Activated T-cell treated with anti-CD3 and anti-CD28 coated beads, Interleukin-2, amount 50 U/mL, for 72 hours (primary cell): ENCODE measurements at places on chromosomes 4 and X.

GRCh38 chrX:38175139-38175538 is 45.5 kb downstream of the SRPX start:
- peak; percentile 2 for DNase-seq

- peak; percentile 81 for DNase-seq
Observed at GRCh38 chr4:140103676-140104075, 50.3 kb downstream of the MAML3 start.

DNA sequence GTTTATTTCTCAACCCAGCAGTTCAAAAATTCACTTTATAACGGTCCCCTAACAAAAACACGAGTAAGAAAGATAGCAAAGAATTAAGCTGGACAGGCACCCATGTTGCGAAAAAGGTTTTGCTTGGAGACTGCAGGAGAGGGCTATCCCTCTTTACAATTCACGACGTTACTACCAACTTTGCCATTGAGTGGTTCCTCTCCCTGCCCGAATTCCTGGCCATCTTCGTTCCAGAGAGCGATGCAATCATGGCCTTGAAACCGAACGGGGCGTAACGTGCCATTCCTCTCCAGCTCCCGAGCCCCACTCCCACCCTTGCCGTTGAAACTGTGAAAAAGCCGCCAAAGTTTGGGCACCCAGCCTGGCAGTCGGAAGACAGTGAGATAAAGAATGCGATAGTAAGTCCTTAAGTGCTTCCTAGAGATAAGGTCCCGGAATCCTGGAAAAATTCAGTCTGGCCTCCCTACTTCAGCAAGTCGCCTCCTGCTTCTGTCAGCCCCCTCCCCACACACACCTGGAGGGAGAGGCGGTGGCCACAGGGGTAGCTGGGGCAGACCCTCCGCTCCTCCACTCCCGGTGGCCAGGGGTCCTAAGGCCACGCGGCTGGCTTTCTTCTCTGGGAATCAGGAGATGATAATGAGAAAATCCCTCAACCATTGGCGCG is 65.2 kb downstream of the FBXO8 start:
- DNase-seq: no peak

DNA sequence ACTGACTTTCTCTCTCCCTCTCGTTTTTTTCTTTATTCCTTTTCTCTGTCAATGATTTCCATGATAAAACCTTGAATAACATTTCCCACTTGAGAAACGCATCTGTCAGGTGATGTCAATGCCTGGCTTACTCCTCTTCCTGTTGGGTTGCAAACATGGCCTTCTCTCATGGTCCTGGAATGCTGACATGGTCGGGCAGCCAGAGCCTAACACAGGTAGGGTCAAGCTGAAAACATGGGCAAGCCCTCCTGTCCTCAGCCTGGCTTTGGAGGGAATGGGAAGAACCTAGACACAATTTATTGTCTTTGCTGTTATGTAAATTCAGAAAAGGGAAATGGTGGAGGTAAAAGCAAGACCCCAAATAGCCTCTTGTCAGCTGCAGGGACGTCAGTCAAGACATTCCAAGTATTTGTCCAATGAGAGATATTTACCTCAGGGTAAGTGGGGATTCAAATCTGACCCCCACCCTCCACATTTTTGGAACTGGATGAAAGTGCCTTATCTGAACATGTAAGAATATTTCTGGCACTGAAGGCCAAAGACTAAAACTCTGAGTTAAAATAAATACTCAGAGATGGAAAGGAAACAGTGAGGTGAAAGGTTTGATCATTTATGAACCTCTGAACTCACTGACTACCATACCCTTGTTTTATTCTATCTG is 473.8 kb downstream of the SPRY1 start:
- no peak for DNase-seq

GRCh38 chr4:82711158-82711785 is 87.3 kb downstream of the SCD5 start:
- no peak for DNase-seq

DNA sequence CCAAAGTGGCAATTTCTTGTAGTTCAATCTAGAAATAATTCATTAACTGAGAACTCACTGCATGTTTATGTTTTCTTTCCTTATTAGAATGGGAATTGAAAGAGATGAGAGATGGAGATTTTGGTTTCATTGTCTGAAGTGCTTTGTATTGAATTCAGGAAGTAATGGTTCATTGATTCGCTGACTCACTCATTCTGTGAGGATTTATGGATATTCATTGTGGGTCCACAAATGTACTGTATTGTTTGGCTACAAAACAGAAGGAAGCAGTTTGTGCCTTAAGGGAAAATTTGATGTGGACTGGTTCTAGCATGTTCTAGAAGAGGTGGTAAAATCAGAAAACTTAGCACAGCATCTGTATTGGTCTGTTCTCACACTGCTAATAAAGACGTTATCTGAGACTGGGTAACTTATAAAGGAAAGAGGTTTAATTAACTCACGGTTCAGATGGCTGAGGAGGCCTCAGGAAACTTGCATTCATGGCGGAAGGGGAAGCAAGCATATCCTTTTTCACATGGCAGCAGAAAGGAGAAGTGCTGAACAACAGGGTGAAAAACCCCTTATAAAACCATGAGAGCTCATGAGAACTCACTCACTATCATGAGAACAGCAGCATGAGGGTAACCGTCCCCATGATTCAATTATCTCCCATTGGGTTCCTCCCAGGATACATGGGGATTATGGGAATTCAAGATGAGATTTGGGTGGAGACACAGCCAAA is 132.3 kb upstream of the VCX3A start:
- DNase-seq: no peak

DNA sequence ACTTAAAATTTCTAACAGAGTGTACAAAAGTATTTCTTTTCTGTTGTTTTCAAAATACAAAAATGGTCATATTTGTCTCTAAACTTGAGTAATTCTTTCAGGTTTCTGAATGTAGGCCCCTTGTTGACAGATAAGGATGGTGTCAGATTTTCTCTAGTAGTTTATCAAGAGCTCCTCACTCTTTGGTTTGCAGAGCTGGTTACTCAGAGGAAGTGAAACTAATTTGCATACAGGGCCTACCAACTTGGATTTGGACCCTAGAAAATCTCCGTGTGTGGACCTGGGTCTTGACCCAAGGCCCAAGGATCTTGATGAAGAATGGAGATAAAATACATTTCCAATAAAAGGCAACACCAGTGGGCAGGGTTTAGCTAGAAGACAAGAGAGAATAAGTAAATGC is 433 bp upstream of the ADH6 start:
- DNase-seq: no peak

DNA sequence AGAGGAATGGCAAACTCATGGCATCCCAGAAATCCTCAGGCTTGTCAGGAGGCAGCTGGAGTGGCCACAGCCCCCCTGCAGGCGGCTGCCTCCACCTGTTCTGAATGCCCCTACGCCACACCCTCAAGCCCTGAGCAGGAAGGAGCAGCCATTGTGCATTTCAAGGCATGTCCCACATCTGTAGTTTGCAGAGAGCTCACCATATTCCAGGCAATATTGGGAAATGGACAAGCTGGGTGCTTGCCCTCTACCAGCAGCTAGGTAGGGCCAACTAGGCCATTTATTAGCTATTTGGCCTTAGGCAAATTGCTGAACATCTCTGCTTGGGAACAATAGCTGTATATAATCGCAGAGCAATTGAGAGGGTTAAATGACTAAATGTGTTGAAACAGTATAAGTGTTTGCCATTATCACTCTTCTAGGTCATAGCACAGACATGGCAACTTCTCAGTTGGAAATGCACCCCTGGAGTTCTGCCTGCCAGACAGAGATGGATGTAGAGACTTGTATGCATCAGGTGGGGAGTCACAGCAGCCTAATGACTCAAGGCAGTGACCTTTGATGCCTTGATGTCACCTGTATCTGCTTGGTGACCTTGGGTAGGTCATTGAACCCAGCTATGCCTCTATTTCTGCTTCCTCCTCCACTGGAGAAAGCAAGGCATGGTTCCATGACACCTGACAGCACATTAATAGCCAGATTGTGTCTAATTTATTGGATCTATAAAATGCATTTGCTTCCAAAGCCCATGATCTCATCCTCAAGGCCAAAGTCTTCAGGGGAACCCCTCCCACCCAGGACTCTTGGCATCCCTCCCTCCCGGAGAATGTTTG is 52.8 kb downstream of the FHDC1 start:
- DNase-seq: no peak

DNA sequence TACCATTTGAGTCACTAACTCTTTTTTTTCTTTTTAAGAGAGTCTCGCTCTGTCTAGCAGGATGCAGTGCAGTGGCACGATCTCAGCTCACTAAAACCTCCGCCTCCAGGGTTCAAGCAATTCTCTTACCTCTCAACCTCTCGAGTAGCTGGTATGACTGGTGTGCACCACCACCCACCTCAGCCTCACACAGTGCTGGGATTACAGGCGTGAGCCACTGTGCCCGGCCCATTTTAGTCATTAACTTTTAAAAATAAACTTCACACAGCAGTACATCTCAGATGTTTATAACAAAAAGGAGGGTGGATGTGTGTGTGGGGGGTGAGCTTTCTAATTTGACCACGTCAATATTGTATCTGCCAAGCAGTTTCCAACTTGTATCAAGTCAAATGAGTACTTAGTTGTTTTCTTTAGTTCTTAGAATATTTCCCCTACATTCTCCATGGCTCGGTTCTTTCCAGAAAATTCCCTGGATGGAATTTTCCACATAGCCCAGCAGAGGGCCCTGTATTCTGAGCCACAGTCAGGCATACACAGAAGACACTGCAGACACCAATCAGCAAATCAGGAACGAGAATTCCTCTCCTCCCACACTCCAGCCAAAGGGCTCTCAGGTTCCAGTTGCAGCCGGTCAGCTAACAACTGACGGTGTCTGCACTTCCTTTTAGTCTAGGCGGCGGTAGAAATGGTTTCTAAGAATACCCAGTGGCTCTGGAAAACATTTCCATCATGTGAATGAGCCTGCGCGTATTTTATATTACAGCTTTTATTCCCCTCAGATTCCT is 20.1 kb upstream of the ARAF start:
- no peak for DNase-seq

- DNase-seq: no peak
Observed at GRCh38 chr4:74682567-74683359, 111.6 kb downstream of the BTC start.

- DNase-seq: no peak
Observed at GRCh38 chr4:147596981-147597380, 20.2 kb upstream of the TMEM184C start.

DNA sequence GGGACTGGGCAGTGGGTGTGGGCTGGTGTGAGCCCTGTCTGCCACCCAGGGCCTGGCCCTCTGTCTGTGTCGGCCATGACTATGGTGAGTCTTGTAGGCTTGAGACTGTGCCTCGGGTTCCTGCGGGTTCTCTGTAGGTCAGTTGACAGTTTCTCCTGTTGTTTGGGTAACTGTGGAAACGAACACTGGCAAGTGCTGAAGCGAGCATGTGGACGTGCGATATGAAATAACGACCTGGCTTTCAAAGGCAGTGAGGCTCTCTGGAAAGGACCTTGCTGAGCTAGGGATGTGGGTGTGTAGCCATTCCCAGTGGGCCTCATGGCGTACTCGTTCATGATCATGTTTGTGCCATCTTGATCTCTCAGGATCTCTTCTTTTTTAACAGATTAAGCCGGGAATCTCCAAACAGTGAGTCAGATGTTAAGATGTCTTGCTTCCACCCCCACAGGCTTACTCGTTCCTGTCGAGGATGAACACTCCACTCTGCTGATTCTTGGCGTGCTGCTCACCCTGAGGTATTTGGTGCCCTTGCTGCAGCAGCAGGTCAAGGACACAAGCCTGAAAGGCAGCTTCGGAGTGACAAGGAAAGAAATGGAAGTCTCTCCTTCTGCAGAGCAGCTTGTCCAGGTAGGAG is 41.3 kb downstream of the HTT start:
- no peak for DNase-seq

DNA sequence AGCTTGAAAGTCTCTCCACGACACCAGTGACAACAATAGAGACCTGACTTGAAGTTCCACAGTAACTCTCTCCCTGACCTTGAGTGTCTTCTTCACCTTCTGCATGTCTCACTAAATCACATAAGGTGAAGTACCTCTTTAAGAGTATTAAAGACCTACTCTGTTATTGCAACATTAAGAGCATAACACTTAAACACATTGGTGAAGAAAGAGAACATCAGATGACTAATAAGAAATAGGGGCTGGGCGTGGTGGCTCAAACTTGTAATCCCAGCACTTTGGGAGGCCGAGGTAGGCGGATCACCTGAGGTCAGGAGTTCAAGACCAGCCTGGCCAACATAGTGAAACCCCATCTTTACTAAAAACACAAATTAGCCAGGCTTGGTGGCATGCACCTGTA is 33.9 kb upstream of the MAPK10 start:
- DNase-seq: no peak

- DNase-seq: no peak
Observed at GRCh38 chr4:167290678-167291077, 56.4 kb upstream of the SPOCK3 start.

- DNase-seq: no peak
Observed at GRCh38 chr4:13711233-13711785, 83.8 kb upstream of the BOD1L1 start.

DNA sequence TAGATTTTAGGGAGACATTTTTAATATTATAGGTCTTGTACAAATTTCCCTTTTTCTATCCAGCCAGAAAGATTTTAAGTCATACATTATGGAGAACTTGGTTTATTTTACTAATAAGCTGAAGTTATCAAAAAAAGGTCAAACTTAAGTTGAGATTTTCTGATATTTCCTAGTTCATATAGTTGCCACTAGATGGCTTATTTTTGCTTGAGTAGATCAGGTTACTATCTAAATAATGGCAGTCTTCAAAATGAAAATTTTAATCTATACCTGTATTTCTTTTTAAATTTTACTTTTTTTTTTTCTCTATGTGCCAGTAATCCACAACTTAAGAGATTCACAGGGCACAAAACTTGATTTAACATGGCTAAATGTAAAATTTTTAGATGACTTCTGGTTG is 52.3 kb downstream of the USP9X start:
- no peak for DNase-seq

- DNase-seq: no peak
Observed at GRCh38 chr4:117983541-117984365, 50.5 kb upstream of the NDST3 start.

GRCh38 chrX:115639334-115639880 is 78.4 kb downstream of the PLS3 start:
- DNase-seq: no peak

DNA sequence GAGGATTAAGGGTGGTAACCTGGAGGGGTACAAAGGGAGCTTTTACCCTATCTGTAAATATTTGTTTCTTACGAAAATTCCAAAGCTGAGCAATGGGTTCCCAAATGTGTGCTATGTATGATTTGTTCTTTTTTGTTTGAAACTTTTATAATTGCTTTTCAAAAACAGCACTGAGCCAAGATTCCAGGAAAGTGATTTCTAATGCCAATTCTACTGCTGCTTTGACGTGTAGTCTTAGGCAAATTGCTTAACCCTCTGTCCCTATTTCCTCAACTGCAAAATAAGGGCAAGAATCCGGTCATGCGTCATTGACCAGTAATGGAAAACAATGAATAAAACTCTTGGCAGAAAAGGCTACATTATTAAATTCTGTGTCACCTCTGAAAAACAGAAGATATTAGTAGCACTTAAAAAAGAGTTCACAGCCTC is 454.7 kb downstream of the IL15 start:
- DNase-seq: no peak
